ENCODE measurements at places on chromosomes 4 and X.

GRCh38 chr4:113173126-113173792 lies 123.8 kb downstream of the ANK2 start:
- no peak for DNase-seq

DNA sequence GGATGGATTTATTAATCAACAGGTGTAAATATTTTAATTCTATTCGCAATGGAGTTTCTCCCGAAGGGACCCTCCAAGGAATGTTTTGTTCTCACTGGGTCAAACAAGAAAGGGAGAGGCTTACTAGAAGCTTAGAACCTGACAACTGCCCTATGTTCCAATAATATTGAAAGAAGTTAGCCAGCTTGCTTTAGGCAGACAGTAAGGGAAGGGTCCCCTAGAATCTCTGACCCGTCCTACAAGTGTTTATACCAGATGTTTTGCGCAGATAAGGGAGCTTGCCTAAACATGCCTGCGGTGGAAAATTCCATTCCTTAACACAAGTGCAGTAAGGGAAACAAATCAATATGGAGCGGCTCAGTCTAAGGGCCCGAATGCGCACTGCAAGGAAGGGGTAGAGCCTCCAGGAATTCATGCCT lies 17.7 kb downstream of the IL21 start:
- DNase-seq, result no peak

GRCh38 chrX:76279007-76279406 lies 106.1 kb downstream of the PBDC1 start:
- DNase-seq, result peak; percentile 0

DNA sequence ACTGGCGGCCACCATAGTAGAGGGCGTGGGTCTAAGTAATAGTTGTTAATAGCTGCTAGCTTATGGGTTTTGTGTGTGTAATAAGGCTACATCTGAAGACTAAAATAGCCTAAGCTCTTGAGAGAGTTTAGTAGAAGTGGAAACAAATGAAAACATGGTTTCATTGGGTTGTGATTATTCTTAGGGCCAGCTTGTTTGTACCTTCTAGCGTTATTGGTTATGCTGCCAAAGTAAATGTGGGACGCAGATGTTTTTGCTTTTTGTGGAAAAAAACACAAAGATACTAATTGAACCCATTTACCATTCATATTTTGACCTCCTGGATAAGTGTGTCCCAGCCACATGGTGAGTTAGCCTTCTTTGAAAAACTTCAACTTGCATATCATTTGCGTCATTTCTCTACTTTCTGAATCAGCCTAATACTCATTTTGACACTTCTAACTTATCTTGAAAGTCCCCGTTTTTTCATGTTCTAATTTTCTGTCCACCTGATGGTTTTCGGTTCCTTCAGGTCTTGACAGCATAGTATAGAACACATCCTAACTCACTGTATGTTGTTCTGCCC lies 305.3 kb downstream of the FRMPD4 start:
- no peak for DNase-seq

DNA sequence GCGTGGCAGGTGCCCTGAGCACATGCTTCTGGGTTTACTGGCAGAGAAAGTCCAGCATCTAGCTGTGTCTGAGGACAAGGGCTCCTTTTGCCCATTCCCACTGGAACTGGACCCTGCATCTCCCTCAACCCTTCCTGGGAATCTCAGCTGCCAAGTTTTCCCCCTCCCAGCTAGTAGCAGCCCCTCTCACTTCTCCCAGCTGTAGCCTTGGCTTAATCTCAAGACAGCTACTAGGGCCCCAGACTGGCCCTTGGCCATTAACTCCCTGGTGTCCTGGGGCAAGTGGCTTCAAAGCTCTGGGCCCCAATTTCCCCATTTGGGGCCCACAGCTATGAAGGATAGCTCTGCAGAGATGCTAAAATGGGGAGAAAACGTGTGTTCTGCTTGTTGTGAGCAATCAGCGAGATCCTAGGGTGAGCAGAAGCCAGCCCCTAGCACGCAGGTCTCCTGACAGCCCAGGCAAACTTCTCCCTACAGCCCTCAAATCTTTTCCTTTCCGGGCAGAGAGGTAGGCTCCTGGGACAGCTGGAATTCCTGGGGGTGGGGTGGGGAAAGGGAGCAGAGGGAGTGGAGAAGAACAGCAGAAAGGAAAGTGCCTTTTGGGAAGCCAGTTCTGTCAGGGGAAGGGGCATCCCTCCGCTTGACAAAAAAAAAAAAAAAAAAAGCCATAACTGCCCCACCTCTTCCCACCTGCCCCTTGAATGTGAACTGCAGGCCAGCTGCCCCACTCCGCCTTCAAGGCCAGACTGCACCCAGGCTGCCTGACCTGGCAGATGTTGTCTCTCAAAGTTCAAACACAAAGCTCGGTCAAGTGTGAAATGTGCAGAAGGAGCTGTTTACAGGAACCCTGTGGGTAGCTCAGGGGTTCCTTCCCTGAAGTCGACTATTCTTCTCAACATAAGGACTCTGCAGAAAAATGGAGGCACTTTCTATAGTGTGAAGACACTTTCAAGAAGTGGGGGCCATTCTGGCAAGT lies 16.6 kb downstream of the FGD1 start:
- DNase-seq, result no peak

- no peak for DNase-seq
Measured at GRCh38 chr4:165493359-165493758, 114.6 kb downstream of the CPE start.

- DNase-seq, result no peak
Measured at GRCh38 chrX:123049071-123049625, 134.9 kb upstream of the GRIA3 start.

DNA sequence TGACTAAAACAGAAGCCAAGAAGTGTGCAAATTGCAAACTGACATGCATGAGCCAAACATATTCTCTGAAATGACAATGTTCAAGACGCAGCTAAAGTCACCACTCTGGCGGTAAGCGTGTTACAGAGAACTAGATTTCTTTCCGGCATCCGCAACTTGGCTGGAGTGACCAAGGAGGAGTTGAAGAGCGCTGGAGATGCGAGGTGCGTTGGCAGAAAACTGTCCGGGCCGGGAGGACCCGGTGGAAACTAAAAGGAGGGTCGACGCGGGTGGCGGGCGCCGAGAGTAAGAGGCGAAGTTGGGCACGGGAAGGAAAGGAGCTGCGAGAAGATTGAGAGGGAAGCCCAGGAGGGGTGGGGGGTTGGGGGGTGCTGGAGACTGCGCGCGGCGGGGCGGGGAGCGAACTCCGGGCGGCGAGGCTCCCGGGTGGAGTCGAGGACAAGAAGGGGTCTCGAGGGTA lies 807 bp downstream of the SEL1L3 start:
- no peak for DNase-seq

DNA sequence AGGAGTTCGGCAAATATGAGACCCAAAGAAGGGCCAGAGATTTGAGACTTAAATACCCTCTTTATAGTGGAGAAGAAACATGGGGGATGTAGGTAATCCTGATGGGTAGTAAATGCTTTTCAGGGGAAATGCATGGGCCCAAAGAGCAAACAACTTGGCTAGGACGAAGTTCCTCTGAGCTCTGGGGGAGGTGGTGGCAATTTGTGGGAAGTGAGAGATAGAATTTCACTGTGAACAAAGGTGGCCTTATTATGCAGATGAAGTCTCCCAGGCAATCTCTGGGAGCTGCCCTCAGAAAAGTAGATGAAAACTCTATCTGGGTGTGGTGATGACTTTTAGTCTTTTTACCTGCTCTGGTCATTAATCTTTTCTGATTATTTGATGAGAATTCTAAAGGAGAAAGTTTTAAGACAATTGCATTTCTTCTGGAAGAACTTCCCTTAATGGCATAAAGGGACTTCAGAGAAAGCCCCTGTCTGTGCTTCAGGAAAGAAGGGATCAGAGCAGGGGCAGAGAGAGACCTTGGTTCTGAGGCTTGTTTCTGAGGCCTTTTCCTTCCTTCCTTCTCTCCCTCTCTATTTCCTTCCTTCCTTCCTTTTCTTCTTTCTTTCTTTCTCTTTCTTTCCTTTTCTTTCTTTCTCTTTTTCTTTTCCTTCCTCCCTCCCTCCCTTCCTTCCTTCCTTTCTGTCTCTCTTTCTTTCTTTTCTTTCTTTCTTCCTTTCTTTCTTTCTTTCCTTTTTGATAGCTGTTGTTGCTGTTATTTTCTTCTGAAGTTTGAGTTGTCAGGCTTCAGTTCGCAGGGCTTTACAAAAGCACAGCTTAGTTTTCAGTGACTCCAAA lies 37.5 kb upstream of the MAOA start:
- no peak for DNase-seq

- no peak for DNase-seq
Measured at GRCh38 chrX:115901241-115901640, 269.3 kb upstream of the AGTR2 start.

GRCh38 chr4:125994024-125994423 lies 679.3 kb downstream of the FAT4 start:
- no peak for DNase-seq

DNA sequence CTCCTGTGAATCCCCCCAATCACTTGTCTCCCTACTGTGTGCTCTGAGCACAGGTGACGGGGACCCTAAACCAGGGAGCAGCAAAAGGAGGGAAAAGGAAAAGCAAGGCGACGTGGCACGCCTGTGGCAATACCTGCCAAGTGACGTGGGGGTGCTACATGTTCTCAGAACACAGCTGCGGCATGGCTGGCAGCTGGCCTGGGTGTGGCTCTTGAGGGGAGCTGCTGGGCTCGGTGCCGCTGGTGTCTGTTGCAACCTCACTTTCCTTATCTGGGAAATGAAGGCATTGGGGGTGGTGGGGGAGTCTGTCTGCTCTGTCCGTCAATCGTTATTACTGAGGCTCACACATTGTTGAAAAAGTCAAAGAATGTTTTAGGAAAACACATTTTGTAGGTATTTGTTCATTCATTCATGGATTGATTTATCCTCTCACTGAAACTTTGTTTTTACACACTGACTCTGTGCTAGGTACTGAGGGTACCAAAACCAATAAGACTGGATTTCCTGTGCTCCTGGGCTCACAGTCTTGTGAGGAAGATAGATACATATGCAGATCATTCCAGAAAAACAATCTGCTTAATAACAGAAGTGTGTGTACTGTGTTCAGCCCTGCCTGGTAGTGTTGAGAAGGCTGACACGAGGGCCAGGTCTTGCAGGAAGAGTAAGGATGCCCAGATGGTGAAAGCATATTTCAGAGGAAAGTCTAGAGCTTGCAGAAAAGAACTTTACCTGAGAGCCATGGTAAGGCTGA lies 217.6 kb downstream of the PTTG2 start:
- DNase-seq, result no peak

DNA sequence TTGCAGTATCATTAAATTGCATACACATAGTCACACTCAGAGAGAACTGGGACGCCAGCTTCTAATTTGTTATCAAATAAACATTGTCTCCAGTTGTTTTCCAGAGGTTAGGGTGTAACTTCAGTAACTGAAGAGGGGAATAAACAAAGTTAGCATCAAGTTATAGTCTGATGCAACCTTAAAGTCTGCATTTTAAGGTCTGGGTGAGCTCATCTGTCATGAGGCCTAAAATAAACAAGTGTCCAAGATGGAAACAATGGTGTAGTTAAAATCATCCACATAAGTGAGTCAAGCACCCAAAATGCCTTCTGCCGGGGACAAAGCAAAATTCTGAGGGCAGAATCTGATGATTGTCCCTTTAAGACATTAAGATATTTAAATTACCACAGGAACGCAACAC lies 70.3 kb upstream of the EMCN start:
- DNase-seq, result no peak

DNA sequence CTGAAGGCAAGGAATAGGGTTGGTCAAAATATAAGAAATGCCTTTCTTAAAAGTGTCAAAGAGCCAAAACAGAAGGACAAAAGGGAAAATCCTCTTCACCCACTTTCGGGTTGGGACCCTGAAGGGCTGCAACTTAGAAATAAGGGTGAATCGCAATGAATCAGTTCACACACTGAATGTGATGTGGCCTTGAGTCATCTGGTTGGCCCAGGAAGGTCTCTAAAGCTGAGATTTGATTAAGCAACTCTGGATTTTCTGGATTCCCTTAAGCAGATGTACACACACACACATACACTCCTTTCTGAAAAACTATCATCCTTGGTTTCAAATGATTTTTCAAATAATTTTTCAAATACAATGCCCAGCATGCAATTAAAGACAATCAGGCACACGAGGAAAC lies 13.1 kb downstream of the TAB3 start:
- DNase-seq, result no peak

GRCh38 chr4:44120646-44121045 lies 328.0 kb downstream of the KCTD8 start:
- no peak for DNase-seq

GRCh38 chr4:112284662-112285411 lies 867 bp downstream of the TIFA start:
- DNase-seq, result no peak

- no peak for DNase-seq
Measured at GRCh38 chr4:66791686-66792085, 753.6 kb downstream of the CENPC start.

DNA sequence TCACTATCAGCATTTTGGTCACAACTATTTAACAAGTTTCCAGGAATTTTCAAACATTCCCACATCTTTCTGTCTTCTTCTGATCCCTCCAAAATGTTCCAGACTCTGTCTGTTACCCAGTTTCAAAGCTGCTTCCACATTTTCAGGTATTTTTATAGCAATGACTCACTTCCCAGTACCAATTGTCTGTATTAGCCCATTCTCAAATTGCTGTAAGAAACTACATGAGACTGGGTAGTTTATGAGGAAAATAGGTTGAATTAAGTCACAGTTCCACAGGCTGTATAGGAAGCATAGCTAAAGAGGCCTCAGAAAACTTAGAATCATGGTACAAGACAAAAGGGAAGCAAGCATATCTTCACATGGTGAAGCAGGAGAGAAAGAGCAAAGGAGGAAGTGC lies 475.0 kb upstream of the PCDH7 start:
- no peak for DNase-seq
